Forelimb muscle (tissue), 1 donor: ENCODE measurements at places on chromosomes 13 and 19.

DNA sequence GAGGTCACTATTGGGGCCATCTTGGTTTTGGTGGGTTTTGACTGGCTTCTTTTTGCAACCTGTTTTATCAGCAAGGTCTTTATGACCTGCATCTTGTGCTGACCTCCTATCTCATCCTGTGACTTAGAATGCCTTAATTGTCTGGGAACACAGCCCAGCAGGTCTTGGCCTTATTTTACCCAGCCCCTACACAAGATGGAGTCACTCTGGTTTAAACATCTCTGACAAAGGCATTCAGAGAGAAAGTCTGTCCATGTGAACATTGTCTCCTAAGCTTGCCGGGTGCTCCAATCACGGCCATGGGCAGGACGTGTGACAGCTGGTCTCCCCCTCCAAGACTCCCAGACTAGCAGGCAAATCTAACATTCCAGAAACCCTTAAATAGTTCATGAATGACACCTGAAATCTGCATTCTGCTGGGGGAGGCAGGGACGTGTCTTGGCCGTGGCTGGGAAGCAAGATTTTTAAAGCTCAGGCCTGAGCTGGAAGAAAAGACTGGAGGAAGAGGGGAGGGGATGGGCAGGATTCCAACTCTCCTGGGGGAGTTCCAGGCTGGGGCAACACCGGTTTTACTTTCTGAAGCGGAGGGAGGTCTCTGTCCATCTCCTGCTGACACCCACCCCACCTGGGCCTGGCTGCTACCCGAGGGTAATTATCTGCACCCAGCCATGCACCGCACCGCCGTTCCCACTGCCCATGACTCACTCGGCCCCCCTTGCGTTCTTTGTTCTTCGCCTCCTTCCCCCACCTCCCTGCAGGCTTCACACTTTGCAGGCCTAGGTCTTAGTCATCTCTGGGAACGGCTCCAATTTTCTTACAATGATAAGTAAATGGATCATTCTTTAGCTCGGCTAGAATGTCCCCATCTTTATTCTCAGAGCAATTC lies 11.6 kb upstream of the OR1M1 start:
- peak; percentile 49 for DNase-seq

DNA sequence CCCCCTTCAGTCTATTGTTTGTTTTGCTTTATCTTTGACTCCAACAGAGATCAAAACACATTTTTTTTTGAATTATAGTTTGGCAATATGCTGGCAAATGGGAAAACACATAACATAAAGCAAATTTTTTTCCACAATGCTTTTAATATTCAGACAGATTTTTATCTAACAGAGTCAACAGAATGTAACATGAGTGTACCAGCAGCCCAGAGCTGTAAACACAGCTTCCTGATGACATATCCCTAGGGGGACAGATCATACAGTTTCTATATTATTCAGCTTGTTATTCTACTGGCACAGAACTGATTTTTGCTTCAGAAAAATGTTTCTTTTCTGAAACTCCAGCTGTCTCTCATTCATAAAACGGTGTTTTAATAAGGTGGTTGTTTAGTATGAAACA lies 168.8 kb downstream of the OLFM4 start:
- no peak for DNase-seq

- DNase-seq: no peak
Observed at GRCh38 chr13:112255550-112256120, 120.5 kb upstream of the SPACA7 start.

- DNase-seq: no peak
Observed at GRCh38 chr13:32370805-32371204, 55.5 kb downstream of the BRCA2 start.

DNA sequence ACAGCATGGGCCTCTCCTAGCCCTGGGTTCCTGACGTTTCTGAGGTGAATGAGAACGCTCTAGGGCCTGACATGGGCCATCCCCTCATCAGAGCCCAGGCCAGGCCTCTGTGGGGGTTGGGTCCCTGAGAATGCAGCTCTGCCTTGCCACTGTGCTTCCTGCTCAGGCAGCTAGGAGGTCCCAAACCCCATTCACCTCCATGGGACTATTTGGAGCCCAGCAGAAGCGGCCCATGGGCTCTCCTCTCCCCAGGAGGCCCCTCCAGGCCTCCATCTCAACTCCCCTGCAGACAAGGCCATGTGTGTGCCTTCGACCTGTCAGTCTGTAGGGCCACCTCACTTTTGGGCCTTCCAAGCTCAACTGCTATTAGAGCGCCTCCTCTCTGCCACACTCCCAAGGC lies 36.9 kb downstream of the ELL start:
- no peak for DNase-seq
